NAMALWA (cell line): ENCODE measurements at places on chromosomes 3 and 15.

DNA sequence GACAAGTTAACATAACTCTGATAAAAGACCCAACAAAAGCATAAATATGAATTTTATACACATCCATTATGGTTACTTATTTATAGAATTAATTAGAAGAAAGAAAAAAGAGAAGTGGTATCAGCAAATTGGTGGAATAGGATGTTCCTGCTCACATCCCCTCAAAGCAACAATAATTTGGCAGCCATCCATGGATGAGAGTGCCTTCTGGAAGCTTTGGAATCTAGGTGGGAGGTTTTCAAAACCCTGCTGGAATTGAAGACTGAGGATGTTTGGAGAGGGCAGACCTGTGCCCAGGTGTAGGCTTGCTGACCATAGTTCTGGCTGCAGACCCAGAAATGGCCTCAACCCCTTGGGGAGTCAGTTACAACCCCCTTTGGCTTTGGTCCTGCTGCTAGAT, 91.2 kb downstream of the EDEM1 start:
- DNase-seq, result no peak

GRCh38 chr15:70833861-70834765, 19.8 kb downstream of the LARP6 start:
- no peak for DNase-seq

- DNase-seq, result peak; percentile 53
Measured at GRCh38 chr3:36923523-36923943, 21.3 kb downstream of the TRANK1 start.

DNA sequence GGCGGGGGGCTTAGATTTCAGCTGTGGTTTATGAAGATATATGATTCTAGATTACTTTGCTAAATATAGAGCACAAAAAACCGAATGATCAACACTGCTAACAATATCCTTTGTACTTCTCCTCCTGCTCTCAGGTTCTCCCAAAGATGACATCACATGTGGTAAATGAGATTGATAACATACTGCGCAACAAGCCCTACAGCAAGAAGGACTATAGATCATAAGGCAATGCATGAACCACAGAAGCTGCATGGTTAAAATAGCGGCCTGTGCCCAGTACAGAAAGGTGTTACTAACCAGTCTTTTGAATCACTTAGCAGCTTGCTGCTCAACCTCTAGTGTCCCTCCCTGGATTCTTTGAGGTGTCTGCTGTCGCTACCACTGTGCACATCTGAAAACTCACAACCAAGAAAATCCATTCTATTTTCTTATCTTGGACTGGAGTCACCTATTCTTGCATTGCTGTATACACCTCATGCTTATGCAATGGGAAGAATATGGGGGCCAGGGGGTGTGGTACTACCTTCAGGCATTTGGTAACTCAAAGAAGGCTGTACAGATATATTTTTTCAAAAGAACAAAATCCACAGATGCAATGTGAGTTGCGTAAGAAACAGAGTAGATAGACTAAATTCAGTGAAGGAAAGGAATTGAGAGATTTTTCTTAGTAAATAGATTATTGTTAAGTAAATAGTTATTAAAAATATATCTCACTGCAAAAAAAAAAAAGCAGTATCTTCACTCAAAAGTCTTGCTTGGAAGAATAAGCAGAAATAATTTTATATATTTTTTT, 18.2 kb downstream of the SSR3 start:
- no peak for DNase-seq

DNA sequence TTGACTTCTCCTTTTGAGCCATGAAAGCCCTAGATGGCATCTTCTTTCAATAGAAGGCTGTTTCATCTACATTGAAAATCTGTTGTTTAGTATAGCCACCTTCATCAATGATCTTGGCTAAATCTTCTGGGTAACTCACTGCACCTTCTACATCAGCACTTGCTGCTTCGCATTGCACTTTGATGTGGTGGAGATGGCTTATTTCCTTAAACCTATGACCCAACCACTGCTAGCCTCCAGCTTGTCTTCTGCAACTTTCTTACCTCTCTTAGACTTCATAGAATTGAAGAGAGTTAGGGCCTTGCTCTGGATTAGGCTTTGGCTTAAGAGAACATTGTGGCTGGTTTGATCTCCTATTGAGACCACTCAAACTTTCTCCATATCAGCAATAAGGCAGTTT, 189.8 kb downstream of the PLCL2 start:
- no peak for DNase-seq

DNA sequence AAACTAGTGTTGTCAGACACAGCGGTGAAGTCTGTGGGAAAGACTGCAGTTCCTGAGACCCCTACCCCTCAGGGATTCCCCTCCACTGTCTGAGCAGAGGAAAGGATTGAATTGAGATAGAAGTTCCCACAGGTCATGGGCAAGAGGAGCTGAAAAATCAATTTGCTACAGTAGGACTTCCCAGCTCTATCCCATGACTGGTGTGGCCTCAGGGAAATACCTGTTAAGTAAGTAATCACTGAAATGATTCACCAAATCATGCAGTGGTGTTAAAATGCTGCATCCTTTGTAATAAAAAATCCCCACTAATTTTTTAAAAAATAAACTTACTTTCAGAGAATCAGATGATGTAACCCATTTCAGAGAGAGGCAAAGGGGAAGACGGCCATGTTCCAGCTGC, 45.0 kb upstream of the SPRED1 start:
- DNase-seq, result no peak

DNA sequence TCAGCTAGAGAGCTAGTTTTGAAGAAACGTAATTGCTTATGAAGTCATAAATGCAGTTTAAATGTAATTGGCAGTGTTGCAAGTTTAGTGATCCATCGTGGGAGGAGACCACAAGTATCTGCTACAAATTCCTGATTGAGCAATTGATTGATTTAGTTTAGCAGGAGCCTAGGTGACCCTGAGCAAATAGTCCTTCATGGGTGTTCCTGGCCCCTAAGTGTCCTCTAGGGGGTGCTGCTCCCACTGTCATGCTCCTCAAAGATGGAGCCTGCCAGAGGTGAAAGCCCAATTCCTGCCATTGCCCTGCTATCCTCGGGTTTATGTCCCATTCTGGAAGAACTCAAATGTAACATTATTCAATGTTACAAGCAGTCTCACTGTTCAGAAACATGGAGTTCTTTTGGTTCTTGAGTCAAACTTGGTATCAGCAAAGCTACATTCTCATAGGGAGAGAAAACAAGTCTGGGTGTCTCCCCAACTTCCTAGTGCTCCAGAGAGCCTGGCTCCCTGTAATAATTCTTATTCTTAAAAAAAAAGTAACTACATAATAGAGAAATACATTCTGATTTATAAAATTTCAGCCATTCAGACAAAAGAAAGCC, 29.8 kb upstream of the SENP5 start:
- peak; percentile 74 for DNase-seq

GRCh38 chr15:70036585-70037291, 61.0 kb downstream of the TLE3 start:
- peak; percentile 89 for DNase-seq

DNA sequence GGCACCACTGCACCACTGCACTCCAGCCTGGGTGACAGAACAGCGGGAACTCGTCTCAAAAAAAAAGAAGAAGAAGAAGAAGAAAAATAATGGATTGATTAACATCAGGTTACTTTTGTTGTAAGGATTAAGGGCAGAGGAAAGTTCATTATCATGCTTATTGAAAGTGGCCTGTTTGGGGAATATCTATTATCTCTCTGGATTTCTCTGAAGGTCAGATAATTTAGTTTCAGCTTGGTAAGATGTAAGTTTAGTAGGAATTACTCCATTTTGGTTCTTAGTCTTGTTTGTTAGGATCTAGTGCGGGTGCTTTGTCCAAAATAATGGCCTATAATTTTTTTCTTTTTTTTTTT, 2.5 kb upstream of the MTMR14 start:
- DNase-seq, result no peak

DNA sequence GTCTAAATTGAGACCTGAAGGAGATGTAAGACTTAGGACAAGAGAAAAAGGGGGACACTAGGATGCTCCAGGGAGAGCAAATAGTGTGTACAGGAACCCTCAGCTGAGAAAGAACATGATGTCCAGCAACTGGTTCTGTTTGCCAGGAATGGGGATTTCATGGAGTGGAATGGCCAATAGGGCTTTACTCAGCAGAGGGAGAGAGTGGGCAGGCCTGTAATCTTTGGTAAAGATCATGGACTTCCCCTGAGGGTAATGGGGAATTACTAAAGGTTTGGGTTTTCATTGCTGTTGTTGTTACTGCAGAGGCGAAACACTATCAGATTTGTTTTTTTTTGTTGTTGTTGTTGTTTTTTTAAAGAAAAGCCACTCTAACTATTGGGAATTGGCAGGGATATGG, 99.0 kb downstream of the SCN11A start:
- no peak for DNase-seq

GRCh38 chr15:23083115-23083514, 43.7 kb upstream of the TUBGCP5 start:
- DNase-seq, result no peak

- DNase-seq, result peak; percentile 34
Measured at GRCh38 chr3:50466177-50466576, 37.3 kb downstream of the CACNA2D2 start.

DNA sequence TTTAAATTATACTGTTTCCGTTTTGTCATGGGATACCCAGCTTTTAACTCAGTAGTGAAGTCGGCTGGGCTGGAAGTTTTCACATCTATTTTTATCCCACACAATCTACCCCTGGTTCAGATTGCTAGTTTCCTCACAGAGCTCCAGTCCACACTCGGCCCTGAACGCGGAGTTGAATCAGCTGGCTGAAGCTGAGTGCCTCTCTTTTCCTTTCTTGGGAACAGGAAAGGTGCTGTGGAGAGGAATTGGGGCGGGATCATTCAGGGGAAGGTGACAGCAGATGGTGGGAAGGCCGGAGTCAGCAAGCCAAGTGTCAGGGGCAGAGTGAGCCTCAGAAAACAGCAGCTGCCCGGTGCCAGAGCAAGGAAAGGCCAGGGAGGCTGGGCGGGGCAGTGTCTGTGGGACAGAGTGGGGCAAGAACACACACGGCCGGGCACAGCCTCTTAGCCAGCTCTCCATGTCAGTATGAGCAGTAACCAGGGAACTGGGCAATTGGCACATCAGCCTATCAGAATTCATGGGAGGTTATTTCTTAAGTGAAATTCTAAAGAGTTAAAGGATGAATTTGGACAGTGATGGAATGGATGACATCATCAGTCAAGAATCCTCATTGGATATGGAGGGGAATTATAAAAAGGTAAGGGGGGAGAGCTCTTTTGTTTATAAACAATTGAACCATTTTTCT, 135.7 kb upstream of the IL12A start:
- DNase-seq, result no peak

DNA sequence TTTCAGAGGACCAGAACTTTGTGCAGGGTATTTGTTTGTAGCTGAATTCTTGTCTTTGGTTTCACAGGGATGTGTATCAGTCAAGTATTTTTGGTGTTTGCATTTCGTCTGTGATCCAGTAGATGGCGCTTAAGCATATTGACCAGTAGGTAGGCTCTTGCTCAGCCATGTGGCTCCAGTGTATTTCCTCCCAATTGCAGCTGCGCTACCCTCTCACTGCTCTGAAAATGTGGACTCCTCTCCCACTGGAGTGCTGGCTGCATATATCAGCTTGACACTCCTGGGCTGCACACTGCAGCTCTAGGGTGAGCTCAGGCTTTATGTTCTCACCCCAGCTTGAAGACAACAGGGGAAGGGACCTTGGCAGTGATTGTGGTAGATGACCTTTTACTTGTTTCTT, 1264.3 kb upstream of the ALCAM start:
- DNase-seq, result peak; percentile 78

DNA sequence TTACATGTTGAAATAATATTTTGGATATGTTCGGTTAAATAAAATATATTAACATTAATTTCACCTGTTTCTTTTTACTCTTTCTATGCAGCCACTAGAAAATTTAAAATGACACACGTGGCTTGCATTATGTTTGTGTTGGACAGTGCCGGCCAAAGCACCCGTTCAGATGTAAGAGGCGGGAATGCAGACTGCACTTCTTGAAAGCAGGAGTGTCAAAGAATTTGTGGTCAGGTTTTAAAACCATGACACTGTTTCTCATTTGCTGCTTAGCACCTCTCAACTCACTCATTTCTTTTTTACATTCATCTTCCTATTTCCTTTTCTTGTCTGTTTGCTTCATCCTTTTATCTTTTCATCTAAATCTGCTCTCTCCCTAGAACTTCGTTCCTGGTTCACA, 35.3 kb upstream of the MINAR1 start:
- no peak for DNase-seq

DNA sequence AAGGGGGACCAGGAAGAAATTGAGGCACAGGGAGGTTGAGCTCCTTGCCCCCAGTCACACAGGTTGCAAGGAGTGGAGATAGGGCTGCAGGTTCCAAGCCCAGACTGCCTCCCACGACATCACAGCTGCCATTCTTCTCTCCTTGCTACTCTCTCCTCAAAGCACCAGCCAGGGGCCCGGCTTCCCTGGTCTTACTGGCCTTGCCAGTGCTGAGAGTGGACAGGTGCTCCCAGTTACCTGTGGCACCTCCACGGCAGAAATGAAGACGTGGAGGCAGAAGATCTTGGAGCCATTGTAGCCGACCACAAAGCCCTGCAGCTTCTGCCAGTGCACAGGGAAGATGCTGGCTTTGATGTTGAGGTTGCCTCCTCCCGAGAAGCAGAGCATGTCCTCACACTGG, 17.9 kb upstream of the ACAD9 start:
- no peak for DNase-seq

- no peak for DNase-seq
Measured at GRCh38 chr3:47096959-47097358, 67.0 kb downstream of the SETD2 start.

- no peak for DNase-seq
Measured at GRCh38 chr3:157077565-157077991, 82.4 kb downstream of the CCNL1 start.

DNA sequence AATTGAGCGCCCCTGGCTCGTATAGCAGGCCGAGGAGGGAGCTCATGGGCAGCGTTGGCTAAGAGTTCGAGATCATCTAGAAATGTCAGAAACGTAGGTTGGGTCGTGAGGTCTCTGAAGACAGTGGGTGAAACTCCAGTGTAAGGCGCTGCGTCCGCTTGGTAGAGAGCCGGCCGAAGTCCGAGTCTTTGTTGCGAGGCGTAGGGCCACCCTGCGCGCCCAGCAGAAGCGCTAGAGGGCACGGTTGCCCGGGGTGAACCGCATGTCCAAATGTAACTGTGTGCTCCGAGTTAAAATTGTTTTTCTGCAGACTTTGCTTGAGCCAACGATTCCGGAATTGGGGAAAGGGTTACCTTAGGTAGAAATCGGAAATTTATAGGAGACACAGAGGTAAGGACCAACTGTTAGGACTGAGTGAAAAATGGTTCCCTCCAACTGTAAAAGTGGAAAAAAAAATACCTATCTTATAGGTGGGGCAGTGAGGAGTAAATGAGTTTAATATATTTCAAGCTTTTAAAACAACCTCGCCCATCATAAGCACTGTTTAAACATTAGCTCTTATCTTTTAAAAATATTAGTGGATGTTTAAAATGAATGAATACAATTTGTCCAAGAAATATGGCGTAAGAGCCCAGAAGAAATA, 993 bp upstream of the SIAH2 start:
- peak; percentile 55 for DNase-seq

DNA sequence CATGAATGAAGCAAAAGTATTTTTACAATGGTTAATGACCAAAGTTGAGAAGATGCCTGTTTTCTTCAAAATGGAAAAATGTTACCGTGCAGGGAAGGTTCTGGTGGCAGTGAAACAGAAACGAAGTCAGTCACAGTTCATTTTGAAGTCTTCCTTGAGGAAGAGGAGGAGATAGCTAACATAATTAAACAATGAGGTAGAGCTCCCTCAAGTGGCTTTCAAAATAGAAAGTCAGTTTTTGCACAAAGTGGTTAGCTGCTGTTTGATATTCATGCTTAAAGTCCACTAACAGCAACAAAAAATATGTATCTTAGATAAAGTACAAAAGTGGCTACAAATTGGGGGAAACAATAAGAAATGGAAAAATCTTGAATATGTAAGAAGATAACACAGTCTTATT, 87.3 kb downstream of the TFG start:
- peak; percentile 51 for DNase-seq
